ENCODE measurements at places on chromosomes 3 and 15. TPM values are rescaled to one million over a fixed set of nuclear protein-coding genes. Genes with fewer than 3 reads are reported as not detected.

Gene MNS1
- total RNA-seq: 1.5 TPM

Gene EPHA3
- total RNA-seq: not detected

Gene GP5
- total RNA-seq: 0.15 TPM

GRCh38 chr3:165753560-165753959 lies 83.7 kb downstream of the BCHE start:
- no peak overlapping the region for H3K4me3 ChIP-seq
- no peaks in the 10 kb centered on the region for H3K27me3 ChIP-seq
- peak; percentile 92 for DNase-seq
- peaks cover 4% of the 10 kb centered on the region for H3K36me3 ChIP-seq

DNA sequence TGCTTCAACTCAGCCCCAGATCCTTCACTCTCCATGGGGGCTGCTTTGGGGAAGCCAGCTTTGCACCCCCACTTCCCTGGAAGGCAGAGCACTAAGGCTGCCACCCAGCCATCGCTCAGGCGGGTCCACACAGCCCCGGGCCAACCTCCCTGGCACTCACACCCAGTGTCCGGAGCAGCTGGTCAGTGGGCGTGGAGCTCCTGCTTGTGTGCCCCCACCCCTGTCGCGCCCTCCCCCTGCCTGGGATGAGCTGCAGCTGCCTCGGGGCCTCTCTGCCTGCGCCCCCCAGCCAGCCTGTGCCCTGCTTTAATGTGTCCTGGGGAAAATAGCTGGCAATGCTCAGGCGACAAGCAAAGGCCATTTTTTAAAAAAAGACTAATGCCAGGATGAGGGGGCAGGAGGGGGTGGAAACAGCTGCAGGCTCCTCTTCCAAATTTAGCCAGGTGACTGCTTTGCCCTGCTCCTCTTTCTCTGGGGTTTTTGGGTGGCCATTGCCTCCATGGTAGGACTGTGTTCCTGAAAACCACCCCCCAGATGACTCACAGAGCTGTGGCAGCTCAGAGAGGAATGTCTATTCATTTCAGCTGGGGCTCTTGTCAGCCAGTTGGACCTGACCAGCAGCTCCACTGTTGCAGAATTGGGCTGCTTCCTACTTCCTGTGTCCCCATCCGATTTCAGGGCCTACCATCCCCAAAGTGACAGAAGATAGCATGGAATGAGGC lies 65.0 kb downstream of the CEMIP start:
- H3K27me3 ChIP-seq: no peaks in the 10 kb centered on the region
- DNase-seq: peak; percentile 57
- H3K36me3 ChIP-seq: no peaks in the 10 kb centered on the region
- no peak overlapping the region for H3K27ac ChIP-seq

GRCh38 chr3:122890077-122890719 lies 95.3 kb downstream of the SLC49A4 start:
- no peaks in the 10 kb centered on the region for H3K27me3 ChIP-seq
- peaks cover 40% of the 10 kb centered on the region for H3K4me1 ChIP-seq
- peaks cover 8% of the 10 kb centered on the region for H3K36me3 ChIP-seq

- no peaks in the 10 kb centered on the region for H3K36me3 ChIP-seq
- no peaks in the 10 kb centered on the region for H3K27me3 ChIP-seq
- no peak overlapping the region for H3K4me3 ChIP-seq
- no peak for DNase-seq
- no peaks in the 10 kb centered on the region for H3K4me1 ChIP-seq
Observed at GRCh38 chr3:174869448-174869847, 10.3 kb downstream of the NAALADL2 start.

GRCh38 chr15:87981969-87982368 lies 274.6 kb downstream of the NTRK3 start:
- no peak overlapping the region for H3K4me3 ChIP-seq
- DNase-seq: no peak
- H3K27ac ChIP-seq: no peak overlapping the region
- no peaks in the 10 kb centered on the region for H3K36me3 ChIP-seq

DNA sequence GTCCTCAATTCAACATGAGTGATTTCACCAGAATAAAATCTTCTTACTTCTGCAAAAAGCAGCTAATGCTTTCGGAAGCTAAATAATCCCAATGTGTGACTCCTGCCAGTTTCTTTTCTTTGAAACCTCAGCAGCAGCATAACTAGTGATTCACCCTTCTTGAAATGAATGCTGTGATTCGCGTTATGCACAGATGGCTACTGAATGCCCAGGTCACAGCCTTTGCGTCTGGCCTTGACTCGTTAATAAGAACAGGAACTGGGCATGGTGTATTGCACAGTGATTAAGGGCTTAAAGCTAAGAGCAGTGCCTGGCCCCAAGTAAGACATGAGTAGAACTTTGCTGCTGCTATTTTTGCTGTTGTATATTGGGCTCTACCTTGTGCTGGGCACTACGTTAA lies 19.0 kb downstream of the CGNL1 start:
- H3K4me3 ChIP-seq: no peak overlapping the region
- peak; percentile 21 for DNase-seq
- H3K36me3 ChIP-seq: no peaks in the 10 kb centered on the region
- H3K4me1 ChIP-seq: no peaks in the 10 kb centered on the region
- H3K27ac ChIP-seq: no peak overlapping the region

GRCh38 chr3:172179680-172180399 lies 140.5 kb downstream of the FNDC3B start:
- H3K4me3 ChIP-seq: no peak overlapping the region
- H3K36me3 ChIP-seq: peaks cover 11% of the 10 kb centered on the region

GRCh38 chr3:186162221-186162620 lies 53.3 kb upstream of the ETV5 start:
- H3K4me3 ChIP-seq: no peak overlapping the region
- no peaks in the 10 kb centered on the region for H3K4me1 ChIP-seq
- no peak for DNase-seq
- no peak overlapping the region for H3K27ac ChIP-seq
- H3K27me3 ChIP-seq: peaks cover 40% of the 10 kb centered on the region

- H3K27me3 ChIP-seq: no peaks in the 10 kb centered on the region
- H3K36me3 ChIP-seq: no peaks in the 10 kb centered on the region
- no peak for DNase-seq
- no peak overlapping the region for H3K4me3 ChIP-seq
- peak overlapping the region; percentile 35 for H3K27ac ChIP-seq
- peaks cover 21% of the 10 kb centered on the region for H3K4me1 ChIP-seq
Observed at GRCh38 chr15:64895285-64896065, 16.2 kb upstream of the ANKDD1A start.

DNA sequence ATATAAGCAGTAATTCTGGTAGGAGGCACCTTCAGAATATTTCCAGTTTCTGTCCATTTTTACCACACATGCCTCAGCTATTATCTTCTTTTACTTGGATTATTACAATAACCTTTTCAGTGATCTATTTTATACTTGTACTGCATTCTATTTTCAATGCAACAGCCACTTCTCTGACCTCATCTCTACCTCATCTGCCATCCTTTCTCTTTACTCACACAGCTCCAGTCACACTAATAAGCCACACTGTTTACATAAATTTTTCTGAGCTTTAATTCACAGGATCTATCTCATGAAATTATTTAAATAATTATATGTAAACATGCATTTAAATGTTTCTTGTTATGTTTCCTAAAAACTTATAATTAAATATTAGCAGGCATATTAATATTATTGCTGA lies 47.3 kb upstream of the BCHE start:
- H3K4me3 ChIP-seq: peak overlapping the region; percentile 69
- H3K4me1 ChIP-seq: peaks cover 17% of the 10 kb centered on the region
- peak overlapping the region; percentile 61 for H3K27ac ChIP-seq
- no peak for DNase-seq

- no peaks in the 10 kb centered on the region for H3K4me1 ChIP-seq
- H3K4me3 ChIP-seq: no peak overlapping the region
- no peaks in the 10 kb centered on the region for H3K36me3 ChIP-seq
- no peak overlapping the region for H3K27ac ChIP-seq
Observed at GRCh38 chr3:187027531-187028278, 97.4 kb downstream of the ST6GAL1 start.

DNA sequence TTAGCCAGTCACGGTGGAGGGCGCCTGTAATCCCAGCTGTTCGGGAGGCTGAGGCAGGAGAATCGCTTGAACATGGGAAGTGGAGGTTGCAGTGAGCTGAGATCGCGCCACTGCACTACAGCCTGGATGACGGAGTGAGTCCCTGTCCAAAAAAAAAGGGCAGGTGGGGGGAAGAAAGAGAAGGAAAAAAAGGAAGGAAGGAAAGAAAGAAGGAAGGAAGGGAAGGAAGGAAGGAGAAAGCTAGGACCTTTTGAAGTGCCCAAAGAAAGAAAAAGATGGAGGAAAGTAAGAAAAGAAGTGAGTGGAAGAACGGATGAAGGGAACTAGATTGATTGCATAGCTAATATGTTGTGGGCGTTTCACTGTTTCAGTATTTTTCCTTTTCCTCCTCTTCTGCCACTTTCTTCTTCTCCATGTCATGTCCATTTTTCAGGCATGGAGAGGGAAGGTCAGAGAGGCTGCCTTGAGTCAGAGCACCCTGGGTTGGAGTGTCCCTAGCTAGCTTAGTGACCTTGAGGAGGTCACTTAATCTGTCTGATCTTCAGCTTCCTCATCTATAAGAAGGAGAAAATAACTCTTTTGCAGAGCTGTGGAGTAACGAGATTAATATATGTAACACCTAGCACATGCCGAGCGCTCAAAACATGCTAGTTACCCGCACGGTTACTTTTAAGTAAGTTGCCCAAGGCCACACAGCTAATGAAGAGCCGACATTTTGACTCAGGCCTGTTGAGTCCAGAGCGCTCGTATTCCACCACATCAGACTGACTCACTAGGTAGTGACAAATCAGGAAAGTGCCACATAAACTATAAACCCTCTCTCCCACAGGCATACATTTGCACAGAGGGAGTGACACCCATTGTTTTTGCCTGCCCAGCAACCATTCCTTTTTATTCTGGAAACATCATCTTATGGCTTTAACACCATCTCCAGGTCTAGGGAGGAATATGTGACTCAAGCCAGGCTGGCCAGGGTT lies 42.2 kb downstream of the BHLHE40 start:
- H3K27ac ChIP-seq: peak overlapping the region; percentile 80
- H3K4me3 ChIP-seq: no peak overlapping the region
- H3K27me3 ChIP-seq: no peaks in the 10 kb centered on the region
- DNase-seq: peak; percentile 81
- H3K36me3 ChIP-seq: no peaks in the 10 kb centered on the region

Data from MCF 10A (cell line).